Coronary artery (tissue), 2 donors: ENCODE measurements at places on chromosomes 13 and 19.

DNA sequence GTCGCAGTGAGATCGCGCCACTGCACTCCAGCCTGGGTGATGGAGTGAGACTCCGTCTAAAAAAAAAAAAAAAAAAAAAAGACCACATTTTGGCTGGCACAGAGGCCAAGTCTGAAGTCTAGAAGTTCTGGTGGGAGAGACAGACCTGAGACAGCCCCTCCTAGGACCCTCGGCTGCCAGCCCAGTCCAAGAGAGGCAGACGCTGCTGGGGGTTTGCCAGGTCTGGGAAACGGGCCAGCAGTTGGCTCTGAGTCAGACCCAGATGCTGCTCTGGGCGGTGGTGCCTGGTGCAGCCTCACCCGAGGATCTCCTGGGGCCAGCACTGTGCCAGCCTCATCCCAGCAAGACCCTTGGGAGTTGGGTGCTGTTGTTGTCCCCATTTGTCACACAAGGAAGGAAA lies 5.8 kb downstream of the FCHO1 start:
- DNase-seq = no peak

DNA sequence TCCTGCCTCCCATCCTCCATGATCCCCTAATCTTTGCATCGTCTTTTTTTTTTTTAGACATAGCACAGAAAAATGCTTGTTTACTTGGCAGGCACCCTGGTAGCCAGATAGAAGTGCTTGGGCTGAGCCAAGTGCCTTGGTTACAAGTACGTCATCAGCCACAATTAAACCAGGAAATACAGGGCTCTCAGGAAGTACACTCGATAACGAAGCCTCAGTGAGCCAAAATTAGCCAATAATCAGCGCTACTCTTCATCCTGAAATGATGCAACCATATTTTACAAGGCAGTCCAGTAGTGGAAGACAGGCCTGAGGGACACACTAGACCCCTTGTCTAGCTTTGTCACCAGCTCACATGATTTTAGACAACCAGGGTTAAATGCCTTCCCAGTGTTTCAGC lies 194.0 kb upstream of the NBEA start:
- no peak for DNase-seq

GRCh38 chr13:111907341-111907880 lies 159.5 kb upstream of the SOX1 start:
- peak; percentile 54 for DNase-seq

DNA sequence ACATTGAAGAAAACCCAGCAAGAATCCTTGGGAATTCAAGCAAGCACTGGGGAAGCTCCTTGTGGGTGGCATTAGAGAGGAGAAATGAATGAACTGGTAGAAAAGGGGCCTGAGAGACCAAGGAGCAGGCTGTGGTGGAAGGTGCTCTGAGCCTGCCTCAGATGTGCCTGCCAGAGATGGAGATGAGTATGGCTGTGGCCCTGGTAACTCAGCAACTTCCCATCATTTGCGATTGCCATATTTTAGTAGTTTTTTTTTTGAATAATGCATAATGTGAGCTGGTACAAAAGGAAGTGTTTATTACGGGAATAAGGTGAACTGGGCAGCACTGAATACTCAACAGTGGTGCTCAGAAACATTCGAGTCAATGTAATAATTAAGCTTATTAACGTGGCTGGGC lies 39.1 kb downstream of the ERICH6B start:
- DNase-seq = no peak

GRCh38 chr19:6041071-6041470 lies 63.1 kb upstream of the RANBP3 start:
- DNase-seq = peak; percentile 55

DNA sequence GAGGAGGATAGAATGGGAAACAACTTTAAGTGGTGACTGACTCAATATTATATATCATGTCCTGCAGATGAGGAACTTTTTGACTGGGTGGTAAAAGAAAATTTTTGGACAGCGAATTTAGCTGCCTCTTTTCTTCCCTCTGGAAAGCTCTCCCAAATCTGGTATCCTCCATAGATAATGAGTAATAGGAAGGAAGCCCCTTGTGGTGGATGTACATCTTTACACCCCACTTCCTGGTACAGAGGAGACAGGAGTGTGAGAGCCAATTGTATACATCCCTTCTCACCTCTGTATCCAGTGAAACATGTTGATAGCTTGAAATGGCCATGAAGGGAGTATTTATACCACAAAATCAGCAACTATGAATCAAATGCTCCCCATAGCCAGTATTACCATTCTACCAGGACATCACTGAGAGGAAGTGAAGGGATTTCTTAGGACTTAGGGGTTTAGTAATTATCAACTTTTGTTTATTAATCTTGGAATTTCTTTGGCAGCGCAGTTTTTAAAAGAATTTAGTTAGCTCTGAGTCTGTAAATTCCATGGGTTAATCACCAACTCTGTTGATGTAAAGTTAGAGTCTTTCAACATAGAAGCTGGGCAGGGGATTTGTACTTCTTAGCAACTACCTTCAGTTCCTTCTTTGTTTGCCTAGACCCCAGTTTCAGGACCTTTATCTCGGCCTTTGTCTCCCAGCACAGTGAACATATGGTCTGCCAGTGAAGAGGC lies 17.0 kb upstream of the TDRD3 start:
- DNase-seq = no peak

- no peak for DNase-seq
These were observed 7.5 kb downstream of the TEX29 start for GRCh38 chr13:111327730-111328573.

DNA sequence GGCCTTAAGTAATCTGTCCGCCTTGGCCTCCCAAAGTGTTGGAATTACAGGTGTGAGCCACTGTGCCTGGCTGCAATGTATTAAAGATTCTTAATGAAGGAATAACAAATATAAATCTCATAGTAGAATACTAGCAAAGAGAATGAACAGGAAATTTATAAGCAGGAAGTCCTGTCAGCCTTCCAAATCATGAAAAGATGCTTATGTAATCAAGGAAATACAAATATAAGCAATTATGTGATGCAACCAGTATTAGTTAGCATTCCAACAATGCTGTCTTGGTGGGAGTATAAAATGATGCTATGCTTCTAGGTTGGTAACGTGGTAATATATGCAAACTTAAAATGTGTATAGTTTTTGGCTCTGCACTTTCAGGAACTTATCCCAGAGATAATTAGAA lies 133.8 kb downstream of the PDS5B start:
- no peak for DNase-seq

DNA sequence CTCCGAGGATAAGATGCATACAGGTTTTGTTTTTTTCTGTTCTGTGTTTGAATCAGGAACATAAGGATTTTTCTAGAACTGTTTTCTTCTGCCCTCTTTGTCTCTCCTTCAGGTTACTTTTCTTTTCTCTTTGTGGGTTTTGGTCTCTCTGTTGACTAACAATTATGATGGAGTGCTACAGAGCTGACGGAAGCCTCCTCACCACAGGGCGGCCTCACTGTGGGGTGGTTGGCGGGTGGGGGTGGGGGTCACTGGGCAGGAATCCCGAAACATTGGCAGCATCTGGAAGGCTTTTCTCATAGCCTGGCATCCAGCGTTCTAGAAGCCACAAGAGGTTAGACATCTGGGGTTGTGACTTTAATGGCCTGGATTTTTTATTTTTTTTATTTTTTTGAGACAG lies 12.0 kb upstream of the MATK start:
- DNase-seq = no peak

DNA sequence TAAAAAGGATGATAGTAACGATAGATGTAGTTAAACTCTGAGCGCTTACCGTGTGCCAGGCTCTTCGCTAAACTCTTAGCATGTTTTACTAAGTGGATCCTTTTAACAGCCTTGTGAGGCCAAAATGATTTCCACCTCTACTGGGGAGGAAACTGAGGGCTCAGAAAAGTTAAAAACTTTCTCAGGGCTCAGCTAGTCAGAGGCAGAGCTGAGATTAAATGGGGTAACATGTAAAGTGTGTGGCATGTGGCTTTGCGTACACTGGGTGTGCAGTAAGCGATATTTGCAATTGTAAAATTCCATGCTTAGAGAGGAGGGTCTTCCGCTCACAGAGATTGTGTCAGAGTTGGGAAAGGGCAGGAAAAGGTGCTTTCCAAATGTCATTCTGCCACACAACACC lies 1.7 kb downstream of the U2AF2 start:
- DNase-seq = no peak

- DNase-seq = peak; percentile 74
These were observed 2.0 kb downstream of the ZNF823 start for GRCh38 chr19:11736696-11737095.

- DNase-seq = peak; percentile 77
These were observed 31.4 kb downstream of the CERS4 start for GRCh38 chr19:8240274-8241229.

DNA sequence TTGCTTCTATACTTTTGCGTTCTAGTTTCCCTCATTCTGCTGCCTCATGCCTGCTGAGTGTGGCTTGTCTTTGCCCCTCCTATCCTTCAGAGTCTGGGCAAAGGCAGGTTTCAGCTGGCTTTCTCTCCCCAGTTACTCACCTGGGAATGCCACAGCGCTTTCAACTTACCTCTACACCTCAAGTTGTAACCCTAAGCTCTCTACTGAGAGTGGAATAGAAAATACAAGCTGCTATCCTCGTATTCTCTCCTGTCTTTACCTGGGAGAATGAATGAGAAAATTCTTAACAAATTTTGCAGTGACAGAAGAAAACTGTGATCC lies 316.3 kb upstream of the KLF12 start:
- DNase-seq = no peak

DNA sequence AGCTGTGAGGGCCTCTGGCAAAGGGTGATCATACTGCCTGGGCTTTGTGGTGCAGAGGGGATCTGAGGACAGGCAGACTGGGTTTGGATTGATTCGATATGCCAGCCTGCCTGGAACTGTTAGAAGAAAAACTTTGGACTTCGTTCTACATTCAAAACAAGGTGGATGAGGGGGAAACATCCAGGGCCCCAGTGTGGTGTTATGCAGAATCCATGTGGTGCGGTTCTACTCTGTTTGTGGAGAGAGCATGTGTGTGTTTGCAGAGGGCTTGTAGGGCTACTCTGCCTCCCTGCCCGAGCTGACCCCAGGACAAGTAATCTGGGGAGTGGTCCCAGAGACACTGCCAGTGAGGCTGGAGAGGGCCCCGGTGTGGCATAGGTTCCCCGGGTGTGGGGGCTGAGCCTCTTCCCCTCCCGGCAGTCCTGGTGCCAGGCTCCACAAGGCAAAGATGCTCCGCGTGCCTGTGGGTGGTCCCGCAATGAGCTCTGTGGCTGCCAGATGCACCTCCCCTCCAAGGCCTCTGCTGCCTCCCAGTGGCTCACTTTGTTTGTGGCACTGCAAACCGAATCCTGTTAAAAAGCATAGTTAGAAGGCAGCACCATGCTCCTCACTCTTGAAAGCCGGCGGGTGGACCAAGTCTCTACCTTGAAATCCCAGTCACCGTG lies 22.3 kb upstream of the TFDP1 start:
- peak; percentile 66 for DNase-seq

- no peak for DNase-seq
These were observed 174.0 kb downstream of the DCT start for GRCh38 chr13:94305463-94305862.

GRCh38 chr13:93004919-93005318 lies 221.7 kb upstream of the GPC6 start:
- DNase-seq = no peak

- no peak for DNase-seq
These were observed 128.6 kb downstream of the TEX29 start for GRCh38 chr13:111449041-111449440.

DNA sequence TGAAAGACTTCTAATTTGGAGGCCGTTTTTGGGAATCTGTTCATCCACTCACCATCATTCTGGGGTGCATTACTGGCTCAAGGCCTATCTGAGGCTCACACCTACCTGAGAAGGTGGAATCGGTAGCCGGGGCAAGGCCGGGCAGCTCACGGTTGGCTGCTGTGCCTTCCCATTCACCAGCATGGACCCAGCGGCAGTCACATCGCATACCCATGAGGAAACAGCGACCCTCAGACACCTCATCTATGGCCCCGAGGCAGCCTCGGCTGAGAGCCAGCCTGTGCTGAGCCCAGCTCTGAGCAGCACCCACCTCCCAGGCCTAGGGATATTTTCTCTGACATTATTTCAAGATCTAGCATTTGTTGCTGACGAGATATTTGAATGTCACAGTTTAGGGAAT lies 130.5 kb downstream of the ATP11A start:
- no peak for DNase-seq

- no peak for DNase-seq
These were observed 20.3 kb downstream of the NFIX start for GRCh38 chr19:13015361-13016223.

DNA sequence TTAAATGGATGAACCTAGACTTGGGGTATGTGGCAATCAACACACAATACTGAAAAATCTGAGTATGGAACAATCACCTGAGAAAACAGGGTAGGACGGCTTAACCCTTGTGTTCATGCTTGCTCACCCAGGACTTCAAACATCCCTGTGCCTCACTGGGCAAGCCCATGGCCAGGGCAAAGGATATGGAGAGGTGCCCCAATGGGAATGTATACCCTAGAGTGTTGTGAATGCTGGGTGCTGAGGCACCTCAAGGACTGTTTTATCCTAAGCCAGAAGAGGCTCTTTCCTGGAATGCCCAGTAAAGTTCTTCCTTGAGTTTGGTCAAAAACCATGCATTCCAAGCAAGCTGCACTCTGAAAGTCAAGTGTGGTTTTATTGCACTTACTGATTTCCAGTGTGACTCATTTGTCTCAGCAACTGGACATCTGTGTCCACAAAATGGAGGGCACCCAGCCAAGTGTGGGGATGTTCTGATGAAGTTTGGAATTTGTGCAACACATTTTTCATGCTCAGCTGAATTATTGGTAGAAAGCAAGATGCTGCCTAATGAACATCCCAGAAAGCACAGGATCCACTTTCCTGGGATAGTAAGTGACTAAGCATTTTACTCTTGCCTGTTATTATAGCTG lies 531.3 kb downstream of the RFC3 start:
- no peak for DNase-seq

DNA sequence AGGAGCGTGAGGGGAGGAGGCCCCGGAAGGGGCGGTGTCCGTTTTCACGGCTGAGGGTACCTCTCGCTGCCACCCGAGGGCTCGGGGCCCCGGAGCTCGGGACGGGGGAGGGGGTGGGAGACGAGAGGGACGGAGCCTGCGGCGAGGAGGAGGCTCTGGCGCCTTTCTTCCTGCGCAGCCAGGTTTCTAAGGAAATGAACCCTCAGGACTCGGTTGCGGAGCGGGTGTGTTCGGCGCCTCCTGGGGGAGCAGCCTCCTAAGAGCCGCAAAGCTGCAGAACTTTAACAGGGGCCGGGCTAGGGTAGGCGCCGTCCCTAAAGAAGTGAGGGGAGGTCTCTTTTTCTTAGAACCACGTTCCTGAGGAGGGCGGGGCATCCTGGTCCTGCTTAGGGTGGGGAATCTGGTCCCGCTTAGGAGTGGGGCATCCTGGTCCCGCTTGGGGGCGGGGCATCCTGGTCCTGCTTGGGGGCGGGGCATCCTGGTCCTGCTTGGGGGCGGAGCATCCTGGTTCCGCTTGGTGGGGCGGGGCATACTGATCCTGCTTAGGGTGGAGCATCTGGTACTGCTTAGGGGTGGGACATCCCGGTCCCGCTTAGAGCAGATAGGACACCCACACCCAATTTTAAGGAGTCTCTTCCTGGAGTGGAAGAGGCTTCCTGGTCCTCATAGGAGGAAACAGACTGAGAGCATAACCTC lies 6.2 kb downstream of the SYT5 start:
- DNase-seq = no peak
